ENCODE measurements at places on chromosomes 12 and 14. TPM values are rescaled to one million over a fixed set of nuclear protein-coding genes. Genes with fewer than 3 reads are reported as not detected.

DNA sequence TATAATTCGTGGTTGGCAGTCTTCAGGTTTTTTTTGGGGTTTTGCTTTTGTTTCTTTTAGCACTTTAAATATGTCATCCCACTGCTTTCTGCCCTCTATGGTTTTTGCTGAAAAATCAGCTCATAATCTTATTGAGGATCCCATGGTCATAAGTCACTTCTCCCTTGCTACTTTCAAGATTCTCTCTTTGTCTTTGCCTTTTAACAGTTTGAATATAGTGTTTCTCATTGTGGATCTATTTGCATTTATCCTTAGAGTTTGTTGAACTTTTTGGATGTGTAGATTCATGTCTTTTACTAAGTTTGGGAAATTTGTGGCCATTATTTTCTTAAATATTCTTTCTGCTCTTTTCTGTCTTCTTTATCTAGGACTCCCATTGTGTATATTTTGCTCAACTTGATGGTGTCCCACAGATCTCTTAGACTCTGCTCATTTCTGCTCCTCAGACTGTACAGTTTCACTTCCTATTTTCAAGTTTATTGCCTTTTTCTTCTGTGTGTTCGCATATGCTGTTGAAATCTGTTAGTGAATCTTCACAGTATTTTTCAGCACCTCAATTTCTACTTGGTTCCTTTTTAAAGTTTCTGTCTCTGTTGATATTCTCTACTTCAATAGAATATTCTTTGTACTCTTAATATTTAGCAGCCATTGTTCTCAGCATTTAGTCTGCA is 70.8 kb downstream of the WNK1 start:
- no peaks in the 10 kb centered on the region for H3K27me3 ChIP-seq
- H3K27ac ChIP-seq = peak overlapping the region; percentile 16
- peaks cover 49% of the 10 kb centered on the region for H3K36me3 ChIP-seq
- H3K4me3 ChIP-seq = no peak overlapping the region
- H3K4me1 ChIP-seq = peaks cover 29% of the 10 kb centered on the region
- no peak for DNase-seq

GRCh38 chr12:65093606-65094005 is 27.5 kb downstream of the WIF1 start:
- H3K27me3 ChIP-seq = peaks cover 17% of the 10 kb centered on the region
- no peak overlapping the region for H3K27ac ChIP-seq
- H3K36me3 ChIP-seq = no peaks in the 10 kb centered on the region

- peaks cover 29% of the 10 kb centered on the region for H3K27me3 ChIP-seq
- DNase-seq = peak; percentile 94
These were observed 25.4 kb downstream of the ZBTB42 start for GRCh38 chr14:104826189-104826860.

DNA sequence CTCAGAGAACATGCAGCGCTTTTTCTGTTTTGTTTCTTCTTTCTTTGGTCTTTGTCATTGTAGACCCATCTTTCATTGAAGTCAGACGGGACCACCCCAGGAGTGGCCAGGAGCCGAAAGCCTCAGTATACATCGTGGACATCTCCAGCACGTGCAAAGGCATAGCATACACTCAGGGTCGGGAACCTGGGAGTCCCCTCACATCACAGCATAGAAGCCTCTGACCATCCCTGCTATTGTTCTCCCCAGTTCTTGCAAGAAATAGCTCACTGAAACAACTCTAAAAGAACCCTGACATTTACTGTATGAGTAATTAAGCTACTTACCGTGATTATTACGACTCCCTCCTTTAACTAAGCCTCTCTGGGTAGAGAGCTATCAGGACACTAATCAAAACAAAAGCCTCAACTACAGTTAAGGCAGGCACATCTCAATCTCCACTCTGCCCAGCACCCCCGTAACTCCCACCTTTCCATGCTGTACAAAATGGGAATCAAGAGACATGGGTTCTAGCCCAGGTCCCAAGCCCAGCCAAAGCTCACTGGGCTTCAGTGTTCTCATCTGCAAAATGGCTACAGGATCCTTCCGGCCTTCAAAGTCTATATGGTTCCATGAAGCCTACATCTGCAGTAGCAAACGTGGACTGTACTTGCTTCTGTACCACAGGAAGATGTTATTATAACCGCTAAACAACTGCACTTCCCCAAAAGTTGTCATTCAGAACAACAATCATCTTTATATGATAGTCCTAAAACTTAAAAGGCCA is 6.7 kb downstream of the CCDC88C start:
- no peaks in the 10 kb centered on the region for H3K27me3 ChIP-seq
- DNase-seq = peak; percentile 45
- peaks cover 88% of the 10 kb centered on the region for H3K4me1 ChIP-seq

DNA sequence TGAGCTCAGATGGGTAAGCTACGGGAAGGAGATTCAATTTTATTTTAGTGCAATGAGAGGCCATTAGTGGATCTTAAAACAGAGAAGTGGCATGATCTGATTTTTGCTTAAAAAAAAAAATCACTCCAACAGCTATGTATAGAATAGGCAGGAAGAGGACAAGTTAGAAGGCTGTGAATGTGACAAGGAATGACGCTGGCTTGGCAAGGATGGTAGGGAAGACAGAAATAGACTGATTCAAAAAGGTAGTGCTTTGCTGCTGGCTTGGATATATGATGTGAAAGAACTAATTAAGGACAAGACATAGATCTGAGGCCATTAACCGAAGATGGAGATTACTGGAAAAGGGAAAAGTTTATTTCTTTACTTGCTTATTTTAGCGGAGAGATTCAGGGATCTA is 105.2 kb upstream of the GPHB5 start:
- no peak for DNase-seq
- no peaks in the 10 kb centered on the region for H3K27me3 ChIP-seq
- H3K36me3 ChIP-seq = peaks cover 20% of the 10 kb centered on the region
- no peak overlapping the region for H3K4me3 ChIP-seq
- no peaks in the 10 kb centered on the region for H3K4me1 ChIP-seq

GRCh38 chr14:66291756-66292155 is 194.4 kb upstream of the CCDC196 start:
- no peaks in the 10 kb centered on the region for H3K36me3 ChIP-seq
- peaks cover 4% of the 10 kb centered on the region for H3K27me3 ChIP-seq
- DNase-seq = no peak

- H3K27me3 ChIP-seq = no peaks in the 10 kb centered on the region
- peaks cover 13% of the 10 kb centered on the region for H3K4me1 ChIP-seq
- H3K36me3 ChIP-seq = peaks cover 9% of the 10 kb centered on the region
These were observed 101.1 kb downstream of the CRADD start for GRCh38 chr12:93778306-93778705.

DNA sequence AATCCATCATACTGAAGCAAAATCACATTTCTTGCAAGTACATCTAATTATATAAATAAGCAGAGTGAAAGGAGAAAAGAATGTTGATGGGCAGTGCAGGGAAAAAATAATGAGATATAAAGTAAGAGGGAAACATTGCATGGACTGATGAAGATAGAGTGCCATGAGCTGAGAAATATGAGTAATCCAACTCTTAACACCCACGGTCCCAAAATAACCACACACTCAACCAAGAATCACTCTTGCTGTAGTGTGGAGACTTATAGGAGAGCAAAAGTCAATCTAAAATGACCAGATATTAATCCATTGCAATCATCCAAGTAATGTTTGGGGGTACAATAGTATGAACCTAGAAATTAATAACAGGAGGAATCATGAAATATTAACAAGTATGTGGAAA is 40.2 kb downstream of the MYF5 start:
- no peak overlapping the region for H3K27ac ChIP-seq
- no peaks in the 10 kb centered on the region for H3K4me1 ChIP-seq
- DNase-seq = no peak
- no peak overlapping the region for H3K4me3 ChIP-seq
- H3K27me3 ChIP-seq = no peaks in the 10 kb centered on the region

DNA sequence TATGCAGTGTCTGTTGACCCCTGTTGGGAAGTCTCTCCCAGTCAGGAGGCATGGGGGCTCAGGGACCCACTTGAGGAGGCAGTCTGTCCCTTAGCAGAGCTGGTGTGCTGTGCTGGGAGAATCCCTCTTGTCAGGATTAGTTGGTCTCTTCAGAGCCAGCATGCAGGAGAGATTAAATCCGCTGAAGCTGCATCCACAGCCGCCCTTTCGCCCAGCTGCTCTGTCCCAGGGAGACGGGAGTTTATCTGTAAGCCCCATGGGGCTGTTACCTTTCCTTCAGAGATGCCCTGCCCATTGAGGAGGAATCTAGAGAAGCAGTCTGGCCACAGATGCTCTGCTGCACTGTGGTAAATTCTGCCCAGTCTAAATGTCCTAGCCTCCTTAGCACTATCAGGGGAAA is 13.1 kb upstream of the KLRC1 start:
- no peak for DNase-seq
- H3K36me3 ChIP-seq = peaks cover 23% of the 10 kb centered on the region
- peaks cover 4% of the 10 kb centered on the region for H3K4me1 ChIP-seq
- no peaks in the 10 kb centered on the region for H3K27me3 ChIP-seq
- no peak overlapping the region for H3K4me3 ChIP-seq
- no peak overlapping the region for H3K27ac ChIP-seq

DNA sequence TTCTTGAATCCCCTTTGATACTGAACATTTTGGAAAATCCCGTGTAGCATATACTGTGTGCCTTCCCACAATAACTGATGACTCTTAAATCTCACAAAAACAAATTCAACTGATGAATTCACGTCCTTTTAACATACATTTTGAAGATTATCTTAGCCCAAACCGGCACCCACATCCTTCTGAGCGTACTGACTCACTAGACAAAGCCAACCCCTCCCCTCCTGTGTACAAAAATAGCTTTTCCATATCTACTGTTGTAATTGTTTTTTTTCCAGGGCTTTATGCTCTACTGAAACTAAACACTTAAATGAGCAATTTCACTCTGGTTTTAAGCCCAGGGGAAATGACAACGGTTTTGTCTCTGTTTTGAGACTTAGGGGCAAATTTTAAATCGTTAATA is 109.4 kb upstream of the ATF7IP start:
- peak; percentile 69 for DNase-seq
- peak overlapping the region; percentile 66 for H3K4me3 ChIP-seq
- H3K27ac ChIP-seq = peak overlapping the region; percentile 99
- H3K4me1 ChIP-seq = peaks cover 64% of the 10 kb centered on the region
- peaks cover 37% of the 10 kb centered on the region for H3K36me3 ChIP-seq

GRCh38 chr14:26190646-26191045 is 407.2 kb downstream of the NOVA1 start:
- H3K27me3 ChIP-seq = no peaks in the 10 kb centered on the region
- no peak overlapping the region for H3K27ac ChIP-seq
- H3K36me3 ChIP-seq = no peaks in the 10 kb centered on the region
- H3K4me1 ChIP-seq = no peaks in the 10 kb centered on the region

DNA sequence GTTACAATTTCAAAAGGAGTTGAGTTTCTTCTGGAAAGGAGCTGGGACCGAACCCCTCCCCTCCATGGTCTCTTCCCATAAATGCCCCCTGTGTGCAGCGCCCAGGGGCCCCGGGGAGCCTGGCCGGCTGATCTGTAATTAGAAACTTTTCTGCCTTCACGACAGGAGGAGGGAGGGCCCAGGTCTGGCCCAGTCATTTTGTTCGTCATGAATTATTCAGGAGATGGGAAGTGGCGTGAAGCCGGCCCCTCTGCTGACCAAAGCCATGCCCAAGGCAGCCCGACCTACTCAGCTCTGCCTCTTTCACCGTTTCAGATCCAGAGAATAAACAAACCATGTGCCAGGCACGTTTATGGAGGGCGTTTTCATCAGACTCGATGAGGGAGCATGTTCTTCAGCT is 33.3 kb upstream of the MSI1 start:
- DNase-seq = no peak
- H3K27me3 ChIP-seq = peaks cover 6% of the 10 kb centered on the region
- peaks cover 2% of the 10 kb centered on the region for H3K4me1 ChIP-seq
- no peaks in the 10 kb centered on the region for H3K36me3 ChIP-seq

DNA sequence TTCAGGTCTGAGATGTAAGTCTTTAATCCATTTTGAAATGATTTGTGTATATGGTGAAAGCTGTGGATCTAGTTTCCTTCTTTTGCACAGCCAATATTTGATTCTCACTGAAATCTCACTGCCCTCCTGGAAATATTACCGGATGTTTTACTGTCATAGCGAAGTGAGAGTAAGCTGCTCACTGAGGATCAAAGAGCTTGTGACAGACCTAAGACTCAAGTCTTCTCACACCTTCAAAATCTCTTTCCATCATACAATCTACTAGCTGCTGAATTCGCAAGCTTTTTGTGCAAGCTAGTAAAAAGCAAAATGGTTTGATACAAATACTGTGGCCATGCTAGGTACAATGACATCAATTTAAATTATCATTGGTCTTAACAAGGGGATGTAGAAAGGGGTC is 3.9 kb downstream of the LRRK2 start:
- peaks cover 13% of the 10 kb centered on the region for H3K4me1 ChIP-seq
- H3K27me3 ChIP-seq = peaks cover 30% of the 10 kb centered on the region
- no peaks in the 10 kb centered on the region for H3K36me3 ChIP-seq
- DNase-seq = no peak

DNA sequence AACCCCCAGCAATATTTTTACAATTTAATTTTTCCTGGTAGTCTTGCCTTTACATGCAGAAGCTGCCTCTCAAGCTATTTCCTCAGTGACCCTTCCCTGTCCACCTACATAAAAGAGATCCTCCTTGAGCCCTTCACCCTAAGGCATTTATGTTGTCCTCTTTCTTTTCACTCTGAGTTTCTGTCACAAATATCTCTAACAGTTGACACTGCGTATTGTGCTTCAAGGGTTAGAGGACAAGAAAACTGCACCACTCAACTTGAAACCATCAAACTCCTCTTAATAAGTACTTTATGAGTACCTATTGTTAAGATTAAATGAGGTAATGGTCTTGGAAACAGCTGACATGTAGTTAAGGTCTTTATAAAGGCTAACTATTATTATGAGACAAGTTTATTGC is 557.7 kb downstream of the TRHDE start:
- H3K27me3 ChIP-seq = no peaks in the 10 kb centered on the region
- no peaks in the 10 kb centered on the region for H3K36me3 ChIP-seq
- H3K4me3 ChIP-seq = no peak overlapping the region
- DNase-seq = no peak
- no peak overlapping the region for H3K27ac ChIP-seq
- no peaks in the 10 kb centered on the region for H3K4me1 ChIP-seq

DNA sequence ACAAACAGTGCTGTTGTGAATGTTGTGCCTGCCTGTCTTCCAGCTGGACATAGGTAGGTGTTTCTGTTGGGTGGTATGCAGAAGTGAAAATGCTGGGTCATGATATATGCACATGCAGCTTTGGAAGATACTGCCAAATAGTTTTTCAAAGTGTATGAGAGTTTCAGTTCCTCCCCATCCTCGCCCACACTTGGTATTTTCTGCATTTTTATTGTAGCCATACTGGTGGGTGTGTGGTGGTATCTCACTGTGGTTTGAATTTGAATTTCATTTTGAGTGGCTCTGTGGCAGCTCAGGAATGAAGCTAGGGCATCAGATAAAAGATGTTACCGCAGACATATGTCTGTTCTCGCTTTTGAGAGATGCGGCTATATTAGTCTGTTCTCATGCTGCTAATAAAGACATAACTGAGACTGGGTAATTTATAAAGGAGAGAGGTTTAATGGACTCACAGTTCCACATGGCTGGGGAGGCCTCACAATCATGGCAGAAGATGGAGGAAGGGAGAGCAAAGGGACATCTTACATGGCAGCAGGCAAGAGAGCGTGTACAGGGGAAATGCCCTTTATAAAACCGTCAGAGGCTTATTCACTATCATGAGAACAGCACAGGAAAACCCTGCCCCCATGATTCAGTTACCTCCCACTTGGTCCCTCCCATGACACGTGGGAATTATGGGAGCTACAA is 183.1 kb downstream of the CAND1 start:
- H3K4me1 ChIP-seq = peaks cover 33% of the 10 kb centered on the region
- DNase-seq = no peak
- H3K4me3 ChIP-seq = no peak overlapping the region
- peaks cover 10% of the 10 kb centered on the region for H3K36me3 ChIP-seq

The KCNH5 gene
- not detected for total RNA-seq

The CD163 gene
- total RNA-seq = not detected

The TRIM9 gene
- 0.63 TPM for total RNA-seq

The NKX2-1 gene
- total RNA-seq = not detected

The APOLD1 gene
- 11.1 TPM for total RNA-seq

The WNT1 gene
- total RNA-seq = 0.81 TPM

The CAPS2 gene
- 4.1 TPM for total RNA-seq

The ALKBH1 gene
- 12.9 TPM for total RNA-seq

The TOMM20L gene
- not detected for total RNA-seq

The PMEL gene
- total RNA-seq = 0.10 TPM

All from activated CD8-positive, alpha-beta T cell treated with anti-CD3 and anti-CD28 coated beads, Interleukin-2, amount 10 ng/mL, durations not matched to agents 7 days and 5 days (primary cell).